ENCODE measurements at places on chromosomes 16 and 17.

- H3K27me3 ChIP-seq: peaks cover 4% of the 10 kb centered on the region
- H3K36me3 ChIP-seq: no peaks in the 10 kb centered on the region
- no peaks in the 10 kb centered on the region for H3K4me1 ChIP-seq
- H3K27ac ChIP-seq: no peak overlapping the region
- no peak overlapping the region for H3K4me3 ChIP-seq
These were observed 137.5 kb upstream of the IRX3 start for GRCh38 chr16:54424043-54424451.

GRCh38 chr16:67397812-67398545 lies 4.7 kb upstream of the TPPP3 start:
- H3K4me3 ChIP-seq: no peak overlapping the region
- DNase-seq: no peak
- H3K36me3 ChIP-seq: no peaks in the 10 kb centered on the region
- H3K4me1 ChIP-seq: peaks cover 4% of the 10 kb centered on the region
- H3K27me3 ChIP-seq: peaks cover 30% of the 10 kb centered on the region

GRCh38 chr17:59763861-59764260 lies 56.4 kb downstream of the VMP1 start:
- H3K36me3 ChIP-seq: peaks cover 54% of the 10 kb centered on the region
- H3K27ac ChIP-seq: no peak overlapping the region
- DNase-seq: no peak
- H3K27me3 ChIP-seq: no peaks in the 10 kb centered on the region
- no peak overlapping the region for H3K4me3 ChIP-seq
- peaks cover 23% of the 10 kb centered on the region for H3K4me1 ChIP-seq

DNA sequence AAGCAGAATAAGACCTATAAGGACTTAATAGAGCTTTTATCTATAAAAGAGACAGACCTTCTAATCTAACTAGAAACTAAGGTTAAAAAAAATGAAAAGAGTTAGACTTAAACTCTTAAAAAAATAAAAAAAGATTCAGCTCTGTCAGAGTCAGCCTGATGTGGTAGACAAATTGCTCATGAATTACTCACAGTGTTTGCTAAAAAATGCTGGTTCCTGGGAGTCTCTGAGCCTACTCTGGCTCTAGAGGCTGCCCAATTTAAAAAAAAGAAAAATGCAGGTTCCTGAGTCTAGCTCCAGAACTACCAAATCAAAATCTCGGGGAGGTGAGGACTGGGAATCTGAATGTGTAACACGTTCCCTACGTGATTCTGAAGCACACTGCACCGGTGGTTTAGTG lies 18.1 kb downstream of the SOST start:
- no peak overlapping the region for H3K4me3 ChIP-seq
- peaks cover 26% of the 10 kb centered on the region for H3K27me3 ChIP-seq
- H3K4me1 ChIP-seq: peaks cover 1% of the 10 kb centered on the region

- no peaks in the 10 kb centered on the region for H3K36me3 ChIP-seq
- H3K27me3 ChIP-seq: peaks cover 4% of the 10 kb centered on the region
- H3K4me1 ChIP-seq: peaks cover 2% of the 10 kb centered on the region
These were observed 37.0 kb upstream of the HAPSTR1 start for GRCh38 chr16:9054460-9054859.

DNA sequence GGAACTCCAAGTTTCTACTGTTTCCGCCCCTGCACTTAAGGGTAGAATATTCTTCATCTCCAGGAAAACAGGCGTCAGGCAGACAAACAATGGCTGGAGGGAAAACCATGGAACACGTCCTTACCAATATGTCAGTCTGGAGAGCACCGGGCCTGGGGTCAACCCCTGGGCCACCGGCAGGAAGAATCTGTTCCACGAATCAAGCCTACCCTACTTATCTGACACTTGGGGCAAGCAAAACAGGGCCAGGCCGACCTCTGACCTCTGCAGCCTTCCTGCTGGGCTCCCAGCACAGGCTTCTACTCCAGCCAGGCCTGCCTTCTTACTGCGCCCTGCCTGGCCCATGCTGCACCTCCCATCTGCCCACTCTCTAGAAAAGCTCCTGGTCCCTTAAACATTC lies 10.1 kb downstream of the VAC14 start:
- DNase-seq: no peak
- no peak overlapping the region for H3K4me3 ChIP-seq
- H3K4me1 ChIP-seq: peaks cover 4% of the 10 kb centered on the region
- H3K27me3 ChIP-seq: no peaks in the 10 kb centered on the region

GRCh38 chr16:76265434-76266045 lies 11.7 kb upstream of the CNTNAP4 start:
- no peaks in the 10 kb centered on the region for H3K36me3 ChIP-seq
- no peak for DNase-seq
- no peak overlapping the region for H3K27ac ChIP-seq
- no peaks in the 10 kb centered on the region for H3K27me3 ChIP-seq
- no peak overlapping the region for H3K4me3 ChIP-seq
- H3K4me1 ChIP-seq: no peaks in the 10 kb centered on the region

DNA sequence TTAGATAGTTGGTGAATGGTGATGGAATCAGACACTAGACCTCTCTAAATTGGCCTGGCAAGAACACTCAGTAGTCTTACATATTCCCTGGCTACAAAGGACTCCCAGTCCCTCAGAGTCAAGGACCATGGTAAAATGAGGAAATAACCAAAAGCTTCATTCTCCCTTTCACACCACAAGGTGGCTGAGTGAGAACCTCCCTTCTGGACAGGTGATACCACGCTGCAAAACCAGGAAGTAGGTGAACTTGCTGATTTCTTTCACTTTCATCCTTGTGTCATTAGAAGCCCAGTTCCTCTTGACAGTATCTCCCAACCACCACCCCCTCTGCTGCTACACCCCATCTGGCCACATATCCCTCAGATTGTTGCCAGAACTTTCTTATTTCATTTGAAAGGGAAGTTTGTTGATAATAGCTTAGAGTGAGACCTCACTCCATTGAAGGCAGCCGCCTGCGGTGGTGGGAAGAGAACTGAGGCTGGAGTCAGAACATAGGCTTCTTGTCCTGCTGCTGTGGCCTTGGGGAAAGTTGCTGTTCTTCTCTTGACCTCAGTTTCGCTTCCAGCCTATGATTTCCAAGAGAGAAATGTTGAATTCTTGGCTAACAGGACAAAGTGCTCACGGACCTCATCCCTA lies 290.6 kb upstream of the CCL2 start:
- H3K36me3 ChIP-seq: no peaks in the 10 kb centered on the region
- peak overlapping the region; percentile 49 for H3K27ac ChIP-seq
- H3K27me3 ChIP-seq: peaks cover 6% of the 10 kb centered on the region
- peak overlapping the region; percentile 52 for H3K4me3 ChIP-seq
- peaks cover 41% of the 10 kb centered on the region for H3K4me1 ChIP-seq
- DNase-seq: peak; percentile 32

DNA sequence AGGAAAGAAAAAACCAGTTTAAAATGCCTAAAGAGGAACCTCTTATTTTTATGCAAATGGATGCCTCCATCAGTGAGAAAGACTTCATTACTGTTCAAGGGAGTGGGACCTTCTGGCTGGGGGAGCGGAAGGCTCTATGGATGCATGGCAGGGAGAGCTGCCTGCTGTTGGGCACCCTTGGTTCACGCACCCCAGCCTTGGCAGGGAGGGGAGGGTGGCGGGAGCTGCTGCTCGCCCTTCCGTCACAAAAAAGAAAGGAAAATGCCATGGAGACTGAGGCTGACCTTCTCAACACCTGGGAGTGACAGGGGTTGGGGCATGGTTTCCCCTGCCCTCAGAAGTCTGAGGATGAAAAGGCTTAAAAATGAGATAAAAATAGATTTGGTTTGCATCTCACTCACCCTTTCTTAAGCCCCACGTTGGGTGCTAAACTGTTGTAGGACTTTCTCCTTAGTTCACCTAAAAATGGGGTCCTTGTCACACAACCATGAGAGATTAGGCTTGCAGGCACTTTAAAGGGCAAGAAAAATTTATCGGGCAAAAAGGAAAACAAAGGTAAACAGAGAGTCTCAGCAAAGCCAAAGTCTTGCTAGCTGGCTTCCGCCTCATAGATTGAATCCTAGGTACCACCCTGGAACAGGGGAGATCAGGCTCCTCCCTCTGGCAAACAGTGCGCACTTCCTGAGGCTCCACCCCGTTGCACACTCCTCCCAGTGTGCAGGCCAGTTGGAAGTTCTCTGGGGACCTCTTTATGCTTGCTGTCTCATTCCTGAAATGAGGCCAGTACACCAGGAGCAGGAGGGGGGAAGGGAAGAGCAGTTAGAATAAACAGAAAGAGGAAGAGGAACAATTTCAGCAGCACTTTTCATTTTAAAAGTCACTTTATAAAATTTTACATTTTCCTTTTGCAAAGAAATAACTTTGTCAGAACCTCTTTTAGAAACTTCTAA lies 31.6 kb downstream of the PHKB start:
- H3K27ac ChIP-seq: peak overlapping the region; percentile 39
- DNase-seq: no peak
- H3K36me3 ChIP-seq: peaks cover 41% of the 10 kb centered on the region
- peak overlapping the region; percentile 44 for H3K4me3 ChIP-seq
- peaks cover 4% of the 10 kb centered on the region for H3K4me1 ChIP-seq

GRCh38 chr16:8751481-8752311 lies 45.7 kb downstream of the TMEM186 start:
- H3K36me3 ChIP-seq: no peaks in the 10 kb centered on the region
- no peak overlapping the region for H3K4me3 ChIP-seq
- no peak for DNase-seq
- H3K27ac ChIP-seq: no peak overlapping the region

GRCh38 chr17:60496041-60496440 lies 30.0 kb downstream of the APPBP2 start:
- H3K36me3 ChIP-seq: peaks cover 63% of the 10 kb centered on the region
- no peak for DNase-seq
- H3K27ac ChIP-seq: no peak overlapping the region
- H3K4me3 ChIP-seq: no peak overlapping the region

GRCh38 chr17:49554694-49555494 lies 20.8 kb upstream of the NXPH3 start:
- H3K27me3 ChIP-seq: peaks cover 7% of the 10 kb centered on the region
- DNase-seq: peak; percentile 28
- H3K36me3 ChIP-seq: no peaks in the 10 kb centered on the region
- no peak overlapping the region for H3K27ac ChIP-seq

DNA sequence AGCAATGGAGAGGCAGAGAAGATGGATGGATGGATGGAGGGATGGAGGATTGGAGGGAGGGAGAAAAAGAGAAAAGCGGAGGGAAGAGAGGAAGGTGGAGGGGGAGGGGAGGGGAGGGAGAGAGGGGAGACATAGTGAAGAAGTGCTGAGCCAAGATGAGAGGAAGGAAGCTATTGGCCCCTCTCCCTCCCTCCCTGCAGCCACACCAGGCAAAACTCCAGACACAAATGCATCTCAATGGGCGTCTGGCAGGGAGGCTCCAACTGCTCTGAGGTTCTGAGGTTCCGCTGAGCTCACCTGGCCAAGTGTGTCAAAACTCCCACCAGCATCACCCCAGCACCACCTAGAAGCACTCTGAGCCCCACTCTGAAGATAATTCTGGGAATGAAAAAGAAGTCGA lies 26.9 kb upstream of the PHB1 start:
- no peaks in the 10 kb centered on the region for H3K36me3 ChIP-seq
- no peak overlapping the region for H3K27ac ChIP-seq
- no peak overlapping the region for H3K4me3 ChIP-seq
- peaks cover 48% of the 10 kb centered on the region for H3K27me3 ChIP-seq
- DNase-seq: no peak

- H3K4me1 ChIP-seq: peaks cover 19% of the 10 kb centered on the region
- no peaks in the 10 kb centered on the region for H3K36me3 ChIP-seq
- DNase-seq: no peak
- no peak overlapping the region for H3K4me3 ChIP-seq
These were observed 14.2 kb upstream of the ADGRG3 start for GRCh38 chr16:57653936-57654335.

Data from activated naive CD8-positive, alpha-beta T cell treated with anti-CD3 and anti-CD28 coated beads, Interleukin-2, amount 10 ng/mL, durations not matched to agents 7 days and 5 days (primary cell).